WTC11 (cell line): ENCODE measurements at places on chromosomes 2 and 18. TPM values are rescaled to one million over a fixed set of nuclear protein-coding genes. Genes with fewer than 3 reads are reported as not detected.

- no peak for DNase-seq
- H3K4me1 ChIP-seq: peaks cover 10% of the 10 kb centered on the region
- H3K4me3 ChIP-seq: no peak overlapping the region
- H3K27me3 ChIP-seq: no peaks in the 10 kb centered on the region; the same call in 1 of the 2 replicates
- no peak overlapping the region for H3K27ac ChIP-seq
Observed at GRCh38 chr18:74316257-74317170, 875 bp downstream of the C18orf63 start.

NHEJ1 gene
- total RNA-seq: 18.4 to 22.3 TPM (median 21.3 TPM) in 3 replicates

DNA sequence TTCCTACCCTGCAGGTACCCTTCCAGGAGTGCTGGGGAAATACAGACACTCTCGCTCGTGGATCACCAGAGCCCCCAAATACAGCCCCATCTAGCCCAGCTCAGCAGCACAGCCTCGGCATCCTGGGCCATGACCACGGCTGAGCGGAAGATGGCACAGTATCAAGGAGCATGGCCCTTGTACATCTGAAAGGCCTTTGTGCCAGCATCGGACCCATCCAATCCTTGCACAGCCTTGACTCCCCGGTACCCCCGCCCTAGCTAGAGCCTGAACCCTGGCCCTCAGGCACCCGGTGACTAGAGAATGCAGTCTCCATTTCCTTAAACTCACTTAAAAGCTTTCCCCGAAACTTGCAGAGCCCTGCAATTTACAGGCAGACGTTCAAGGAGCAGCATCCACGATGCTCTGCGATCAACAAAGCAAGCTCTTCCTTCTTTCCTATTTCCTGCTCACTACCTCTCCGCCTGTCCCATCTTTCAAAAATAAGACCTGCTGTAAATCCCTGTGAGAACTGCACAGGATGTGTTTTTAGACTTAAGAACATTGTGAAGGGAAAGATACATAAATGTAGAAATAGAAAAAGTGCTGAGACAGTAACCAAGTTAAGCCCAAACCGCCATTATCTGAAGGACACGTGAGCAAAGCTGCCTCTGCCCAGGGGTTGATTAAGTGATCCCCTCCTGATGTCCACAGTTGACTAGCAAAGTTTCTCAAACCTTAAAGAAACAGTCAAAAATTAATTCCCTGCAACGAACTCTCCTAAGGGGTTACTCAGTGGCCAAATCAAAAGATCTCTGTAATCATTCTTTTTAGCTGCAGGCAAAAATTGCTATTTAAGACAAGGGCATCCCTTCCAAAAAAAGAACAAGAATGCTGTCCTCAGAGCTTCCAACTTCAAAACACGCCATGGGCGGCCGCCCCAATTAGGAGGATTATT, 48.5 kb downstream of the ZNF516 start:
- no peak overlapping the region for H3K4me3 ChIP-seq
- peaks cover 10% of the 10 kb centered on the region for H3K27me3 ChIP-seq
- H3K36me3 ChIP-seq: no peaks in the 10 kb centered on the region
- DNase-seq: no peak

MEIS1 gene
- total RNA-seq: 0.30 to 0.48 TPM (median 0.39 TPM) in 3 replicates

SNTG2 gene
- total RNA-seq: 20.5 to 30.1 TPM (median 27.8 TPM) in 3 replicates

DNA sequence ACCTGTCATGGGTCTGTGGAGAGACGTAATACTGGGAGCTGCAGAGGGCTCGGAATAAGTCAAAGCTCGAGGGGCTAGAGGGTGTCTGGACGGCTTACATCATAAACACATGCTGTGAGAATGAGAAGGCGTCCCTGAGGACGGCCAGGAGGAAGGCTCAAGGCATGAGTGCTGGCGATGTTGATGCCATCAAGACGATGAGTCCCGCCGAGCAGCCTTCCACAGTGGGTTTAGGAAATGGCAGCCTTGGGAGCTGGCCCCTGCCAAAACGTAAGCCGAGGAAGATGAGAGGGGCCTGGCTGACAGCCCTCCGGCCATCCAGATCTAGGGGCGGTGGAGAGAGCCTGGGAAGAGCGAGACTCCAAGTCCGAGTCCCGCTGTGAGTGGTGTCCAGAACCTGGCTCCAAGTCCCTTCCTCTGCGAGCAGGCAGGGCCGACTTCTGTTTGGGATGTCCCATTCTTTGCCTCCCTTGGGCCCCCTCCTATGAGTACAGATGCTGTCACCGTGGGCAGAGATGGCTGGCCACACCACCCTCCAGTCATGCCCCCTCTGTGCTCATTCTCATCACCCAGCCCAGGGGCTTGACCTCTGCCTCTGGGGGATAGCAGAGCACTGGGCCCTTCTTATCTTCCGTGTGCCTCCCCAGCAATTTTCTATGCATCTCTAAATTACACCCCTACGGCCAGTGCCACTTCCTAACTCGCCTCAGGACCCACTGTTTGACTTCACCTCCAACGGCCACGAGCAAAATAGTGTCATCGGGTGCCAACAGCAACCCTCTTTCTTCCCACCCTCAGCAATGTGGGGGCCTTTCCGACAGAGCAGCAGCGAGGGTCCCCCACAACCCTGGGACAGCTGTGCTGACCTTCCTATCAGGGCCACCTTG, 175.7 kb downstream of the FAM210A start:
- no peak for DNase-seq
- H3K4me1 ChIP-seq: no peaks in the 10 kb centered on the region
- no peaks in the 10 kb centered on the region for H3K36me3 ChIP-seq

- DNase-seq: peak; percentile 31
- H3K4me1 ChIP-seq: peaks cover 46% of the 10 kb centered on the region
- H3K27me3 ChIP-seq: no peaks in the 10 kb centered on the region
Observed at GRCh38 chr2:165070076-165070475, 114.8 kb upstream of the SLC38A11 start.

DNA sequence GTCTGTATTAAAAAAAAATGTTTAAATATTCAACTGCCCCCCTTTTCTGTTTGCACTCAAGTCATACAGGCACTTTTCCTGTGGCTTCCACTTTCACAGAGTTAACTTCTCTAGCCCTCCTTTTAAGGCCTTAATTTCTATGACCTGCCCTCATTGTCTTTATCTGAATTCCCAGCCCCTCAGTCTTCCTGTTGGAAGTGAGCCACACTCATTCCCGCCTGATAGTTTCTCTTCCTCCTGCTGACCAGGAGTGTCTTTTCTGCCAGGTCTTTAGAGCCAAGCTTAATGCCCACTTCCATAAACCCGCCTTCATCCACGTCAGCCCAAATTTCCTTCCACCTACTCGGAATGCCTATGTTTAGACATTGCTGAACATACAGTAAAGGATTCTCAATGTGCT, 10.5 kb downstream of the COPS8 start:
- no peaks in the 10 kb centered on the region for H3K27me3 ChIP-seq
- peaks cover 10% of the 10 kb centered on the region for H3K4me1 ChIP-seq
- H3K36me3 ChIP-seq: peaks cover 50% of the 10 kb centered on the region

DNA sequence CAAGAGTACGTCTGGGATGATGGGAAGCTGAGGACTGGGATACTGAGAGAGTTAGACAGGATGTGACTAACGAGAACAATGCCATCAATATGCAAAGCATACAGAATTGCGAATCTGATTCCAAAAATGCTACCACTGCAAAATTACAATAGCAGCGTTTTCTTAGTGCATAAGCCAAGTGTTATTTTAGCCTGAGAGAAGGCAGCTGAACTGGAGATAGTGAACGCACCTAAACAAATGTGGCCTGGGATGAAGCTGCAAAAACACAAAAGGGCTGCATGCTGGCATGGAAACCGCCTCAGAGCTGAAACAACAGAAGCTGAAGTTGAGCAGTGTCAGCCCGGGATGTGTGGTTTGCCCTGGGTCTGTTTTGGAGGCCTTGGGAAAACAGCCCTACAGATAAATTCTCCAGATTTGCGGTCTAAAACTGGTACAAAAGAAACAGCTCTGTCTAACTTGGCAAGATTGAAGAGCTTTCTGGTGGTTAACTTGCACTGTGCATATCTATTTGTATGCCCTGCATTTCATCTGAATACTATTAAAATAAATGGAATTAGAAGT, 45.5 kb downstream of the LYPD6 start:
- H3K36me3 ChIP-seq: no peaks in the 10 kb centered on the region
- H3K4me1 ChIP-seq: peaks cover 9% of the 10 kb centered on the region
- no peak overlapping the region for H3K27ac ChIP-seq
- H3K4me3 ChIP-seq: no peak overlapping the region

DNA sequence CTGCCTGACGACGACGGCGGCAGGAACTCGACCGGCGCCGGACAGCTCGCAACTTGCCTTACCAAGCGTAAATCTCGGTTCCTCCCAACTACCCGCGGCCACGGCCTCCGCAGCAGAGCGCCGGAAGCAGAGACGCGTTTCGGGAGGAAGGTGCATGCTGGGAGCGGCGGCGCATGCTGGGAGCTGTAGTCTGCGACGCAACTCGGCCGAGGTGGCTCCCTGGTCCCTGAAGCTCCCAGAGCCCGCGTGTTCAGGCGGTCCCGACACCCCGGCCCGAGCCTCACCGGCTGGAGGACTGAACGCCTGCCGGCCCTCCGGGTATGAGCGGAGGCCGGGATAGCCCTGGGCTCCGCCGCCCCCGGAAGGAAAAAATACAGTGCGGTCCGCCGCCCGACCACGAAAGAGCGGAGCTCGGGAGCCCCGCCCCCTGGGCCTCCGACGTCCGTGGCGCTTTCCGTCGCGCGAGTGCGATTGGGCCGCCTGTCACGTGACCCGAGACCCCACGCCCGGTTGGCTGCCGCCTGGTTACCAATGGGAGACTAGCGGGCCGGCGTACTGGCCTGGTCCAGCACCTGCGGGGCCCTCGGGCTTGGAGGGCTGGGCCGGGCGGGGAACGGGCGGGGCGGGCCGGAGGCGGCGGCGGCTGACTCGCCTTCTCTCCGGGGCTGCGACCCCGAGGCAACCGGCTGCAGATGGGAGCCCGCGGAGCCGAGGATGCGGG, at the start of gene CAPN10:
Gene CAPN10, plus strand, starts transcription at position 537 of the 721 bp plus-strand sequence. Its CDS starts 178 bp downstream, at position 715.
- no peaks in the 10 kb centered on the region for H3K27me3 ChIP-seq
- peak within 1 kb of the TSS; percentile 86 for H3K27ac ChIP-seq
- no peaks in the 10 kb centered on the region for H3K36me3 ChIP-seq
- peaks cover 32% of the 10 kb centered on the region for H3K4me1 ChIP-seq

SOX11 gene
- 22.5 to 24.8 TPM (median 24.0 TPM) in 3 replicates for total RNA-seq

- H3K27me3 ChIP-seq: no peaks in the 10 kb centered on the region
- H3K4me3 ChIP-seq: no peak overlapping the region
- H3K4me1 ChIP-seq: no peaks in the 10 kb centered on the region
Observed at GRCh38 chr18:7303316-7304060, 72.6 kb downstream of the LRRC30 start.

SP140 gene
- total RNA-seq: 0.16 to 0.66 TPM (median 0.37 TPM) in 3 replicates

- no peaks in the 10 kb centered on the region for H3K36me3 ChIP-seq
- no peak overlapping the region for H3K27ac ChIP-seq
- no peak overlapping the region for H3K4me3 ChIP-seq
Observed at GRCh38 chr2:109727929-109728447, 66.1 kb upstream of the RGPD5 start.

DNA sequence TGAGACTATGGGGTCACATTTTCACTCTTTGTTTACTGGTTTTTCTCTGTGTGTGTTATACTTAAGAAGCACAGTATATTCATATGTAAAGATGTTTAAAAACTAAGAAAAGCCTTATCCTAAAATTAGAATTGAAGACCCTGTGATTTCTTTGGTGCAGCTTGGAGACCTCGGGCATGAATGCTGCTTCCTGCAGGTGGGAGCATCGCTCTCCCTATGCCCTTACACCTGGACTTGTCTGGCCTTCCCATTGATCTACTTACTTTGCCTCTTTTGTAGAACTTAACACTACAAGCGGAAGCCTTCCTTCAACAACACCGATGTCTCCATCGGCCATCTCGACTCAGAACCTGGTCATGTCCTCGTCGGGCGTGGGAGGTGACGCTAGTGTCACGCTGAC, 114.5 kb downstream of the ZNF236 start:
- H3K27me3 ChIP-seq: no peaks in the 10 kb centered on the region
- DNase-seq: no peak
- no peak overlapping the region for H3K27ac ChIP-seq

GRCh38 chr18:9627642-9628041, 13.3 kb upstream of the PPP4R1 start:
- DNase-seq: no peak
- no peaks in the 10 kb centered on the region for H3K36me3 ChIP-seq
- peaks cover 23% of the 10 kb centered on the region for H3K4me1 ChIP-seq
- peak overlapping the region; percentile 29 for H3K27ac ChIP-seq
- H3K4me3 ChIP-seq: no peak overlapping the region
- H3K27me3 ChIP-seq: no peaks in the 10 kb centered on the region

- no peak overlapping the region for H3K27ac ChIP-seq
- H3K4me1 ChIP-seq: peaks cover 55% of the 10 kb centered on the region
- no peak overlapping the region for H3K4me3 ChIP-seq
- DNase-seq: no peak
- H3K27me3 ChIP-seq: 0 out of 2 replicates have a peak, but pooled peaks cover 5% of the 10 kb centered on the region
Observed at GRCh38 chr2:111701798-111702118, 182.2 kb downstream of the ANAPC1 start.

- H3K36me3 ChIP-seq: no peaks in the 10 kb centered on the region
- H3K4me1 ChIP-seq: 0 out of 2 replicates have a peak, but pooled peaks cover 2% of the 10 kb centered on the region
- no peak for DNase-seq
- H3K27me3 ChIP-seq: peaks cover 35% of the 10 kb centered on the region
- no peak overlapping the region for H3K4me3 ChIP-seq
Observed at GRCh38 chr2:120490091-120490798, 144.3 kb downstream of the INHBB start.

GRCh38 chr2:42314892-42315468, 46.0 kb downstream of the COX7A2L start:
- no peaks in the 10 kb centered on the region for H3K27me3 ChIP-seq
- peaks cover 5% of the 10 kb centered on the region for H3K4me1 ChIP-seq
- peak overlapping the region; percentile 45 for H3K27ac ChIP-seq
- DNase-seq: no peak
- H3K4me3 ChIP-seq: no peak overlapping the region

PTMA gene
- total RNA-seq: 2,164 to 2,284 TPM (median 2,200 TPM) in 3 replicates

DNA sequence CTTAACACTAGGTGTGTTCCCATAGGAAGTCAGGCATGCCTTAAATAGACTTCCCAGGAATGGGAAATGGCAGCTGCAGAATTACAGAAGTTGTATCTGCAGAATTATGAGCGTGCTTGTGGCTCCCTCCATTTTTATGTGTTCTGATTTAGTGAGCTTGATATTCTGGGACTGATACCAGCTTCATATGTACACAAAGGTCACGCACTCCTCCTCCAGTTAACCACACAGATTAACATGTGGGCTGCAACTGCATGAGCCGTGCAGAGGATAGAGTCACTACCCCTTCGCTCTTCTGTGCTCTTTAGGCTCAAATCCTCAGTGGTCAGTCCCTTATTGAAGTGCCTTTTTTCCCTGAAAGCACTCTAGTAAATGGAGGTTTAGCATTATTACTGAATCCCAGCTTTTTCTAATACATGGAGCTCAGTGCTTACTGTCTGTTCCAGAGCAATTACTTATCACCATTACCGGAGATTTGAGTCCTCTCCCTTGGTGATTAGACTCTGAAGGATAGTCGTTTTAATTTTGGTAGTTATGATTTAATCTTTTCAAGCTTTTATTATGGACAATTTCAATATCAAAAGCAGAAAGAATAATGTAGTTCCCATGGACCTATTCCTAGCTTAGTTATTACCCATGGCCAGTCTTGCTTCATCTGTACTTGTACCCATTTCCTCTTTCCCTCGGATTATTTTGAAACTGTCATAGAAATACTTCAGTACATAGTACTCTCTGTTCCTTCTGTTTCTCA, 238.3 kb downstream of the PRKCE start:
- no peak overlapping the region for H3K27ac ChIP-seq
- no peaks in the 10 kb centered on the region for H3K36me3 ChIP-seq
- H3K27me3 ChIP-seq: no peaks in the 10 kb centered on the region; the same call in 1 of the 2 replicates
- peaks cover 15% of the 10 kb centered on the region for H3K4me1 ChIP-seq
- no peak for DNase-seq

GRCh38 chr18:23882616-23883276, 131.8 kb upstream of the TTC39C start:
- no peaks in the 10 kb centered on the region; the same call in 1 of the 2 replicates for H3K27me3 ChIP-seq
- no peak for DNase-seq
- H3K4me1 ChIP-seq: peaks cover 35% of the 10 kb centered on the region
- H3K27ac ChIP-seq: no peak overlapping the region
- no peak overlapping the region for H3K4me3 ChIP-seq
- H3K36me3 ChIP-seq: no peaks in the 10 kb centered on the region

GRCh38 chr2:179518830-179519229, 254.2 kb upstream of the SESTD1 start:
- no peaks in the 10 kb centered on the region; the same call in 1 of the 2 replicates for H3K27me3 ChIP-seq
- H3K4me3 ChIP-seq: no peak overlapping the region

CREG2 gene
- total RNA-seq: 1.1 to 1.7 TPM (median 1.6 TPM) in 3 replicates
